DND-41 (cell line): ENCODE measurements at places on chromosomes 3 and 15.
A peak's percentile ranks its signal among the peaks of the same experiment; 100 is the strongest.

DNA sequence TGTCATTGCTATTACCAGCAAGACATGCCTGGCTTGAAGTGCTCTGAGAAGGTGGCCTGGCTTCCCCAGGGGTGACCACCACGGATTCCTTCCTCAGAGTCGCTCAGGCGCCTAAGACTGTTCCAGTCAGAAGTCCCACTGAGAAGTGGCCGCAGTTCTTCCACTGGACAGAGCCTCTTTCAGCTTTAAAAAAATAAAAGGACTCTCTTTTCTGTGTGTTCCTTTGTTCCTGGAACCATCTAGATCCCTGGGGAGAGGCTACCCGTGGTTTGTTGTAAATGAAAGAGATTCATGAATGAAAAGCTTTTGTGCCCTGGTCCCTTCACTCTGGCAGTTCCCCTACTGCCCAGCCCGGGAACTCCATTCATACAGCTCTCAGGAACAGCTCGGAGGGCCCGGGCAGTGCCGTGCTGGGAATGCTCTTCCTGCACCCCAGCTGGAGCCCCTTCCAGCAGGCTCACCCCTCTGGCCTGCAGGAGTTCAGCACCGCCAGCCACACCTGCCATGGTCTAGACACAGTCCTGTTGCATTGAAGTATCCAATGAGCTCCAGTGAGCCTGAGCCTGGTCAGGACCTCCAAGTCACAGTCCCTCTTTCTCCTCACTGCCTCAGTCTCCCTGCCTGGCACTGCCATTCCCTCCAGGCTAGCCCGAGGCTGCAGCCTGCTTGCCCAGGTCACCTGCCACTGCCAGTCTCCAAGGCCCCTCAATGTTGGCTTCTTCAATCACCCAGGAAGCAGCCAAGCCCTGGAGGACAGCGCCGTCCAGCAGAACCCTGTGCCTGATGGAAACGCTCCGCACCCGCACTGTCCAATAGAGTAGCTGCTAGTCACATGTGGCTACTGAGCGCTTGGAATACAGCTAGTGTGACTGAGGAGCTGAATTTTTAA is 75.4 kb downstream of the XXYLT1 start:
- H3K4me1 ChIP-seq, result no peaks in the 10 kb centered on the region
- DNase-seq, result no peak

GRCh38 chr3:159609625-159610024 is 379.0 kb upstream of the IL12A start:
- no peaks in the 10 kb centered on the region for H3K27me3 ChIP-seq
- no peak overlapping the region for H3K27ac ChIP-seq
- no peak for DNase-seq
- H3K36me3 ChIP-seq, result no peaks in the 10 kb centered on the region
- no peaks in the 10 kb centered on the region for H3K4me1 ChIP-seq

GRCh38 chr15:30791239-30792175 is 112.2 kb upstream of the FAN1 start:
- H3K4me1 ChIP-seq, result no peaks in the 10 kb centered on the region
- H3K4me3 ChIP-seq, result no peak overlapping the region
- no peaks in the 10 kb centered on the region for H3K27me3 ChIP-seq
- H3K27ac ChIP-seq, result no peak overlapping the region
- H3K36me3 ChIP-seq, result no peaks in the 10 kb centered on the region
- peak; percentile 19 for DNase-seq

- H3K27ac ChIP-seq, result no peak overlapping the region
- no peak overlapping the region for H3K4me3 ChIP-seq
- no peaks in the 10 kb centered on the region for H3K36me3 ChIP-seq
- no peaks in the 10 kb centered on the region for H3K4me1 ChIP-seq
- no peak for DNase-seq
Measured at GRCh38 chr15:74216949-74217348, 14.4 kb upstream of the STRA6 start.

DNA sequence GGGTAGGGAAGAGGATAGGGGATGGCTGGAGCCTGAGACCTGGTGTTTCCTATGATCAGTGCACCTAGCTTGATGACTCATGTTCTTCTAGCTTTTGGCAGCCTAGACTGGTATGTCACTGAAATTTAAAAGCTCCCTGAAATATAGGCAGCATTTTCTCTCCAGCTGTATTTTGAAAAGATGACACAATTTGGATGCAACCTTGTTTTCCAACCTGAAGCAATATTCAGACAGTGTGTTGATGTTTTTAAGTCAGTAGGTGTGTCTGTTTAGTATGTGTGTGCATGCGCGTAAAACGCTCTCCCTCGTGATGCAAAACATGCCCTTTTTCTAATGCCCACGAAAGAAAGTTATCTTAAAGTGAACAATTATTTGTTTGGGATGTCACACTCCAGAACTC is 58.5 kb downstream of the RPL22L1 start:
- H3K4me3 ChIP-seq, result no peak overlapping the region
- H3K4me1 ChIP-seq, result no peaks in the 10 kb centered on the region
- H3K27me3 ChIP-seq, result peaks cover 3% of the 10 kb centered on the region
- no peaks in the 10 kb centered on the region for H3K36me3 ChIP-seq

DNA sequence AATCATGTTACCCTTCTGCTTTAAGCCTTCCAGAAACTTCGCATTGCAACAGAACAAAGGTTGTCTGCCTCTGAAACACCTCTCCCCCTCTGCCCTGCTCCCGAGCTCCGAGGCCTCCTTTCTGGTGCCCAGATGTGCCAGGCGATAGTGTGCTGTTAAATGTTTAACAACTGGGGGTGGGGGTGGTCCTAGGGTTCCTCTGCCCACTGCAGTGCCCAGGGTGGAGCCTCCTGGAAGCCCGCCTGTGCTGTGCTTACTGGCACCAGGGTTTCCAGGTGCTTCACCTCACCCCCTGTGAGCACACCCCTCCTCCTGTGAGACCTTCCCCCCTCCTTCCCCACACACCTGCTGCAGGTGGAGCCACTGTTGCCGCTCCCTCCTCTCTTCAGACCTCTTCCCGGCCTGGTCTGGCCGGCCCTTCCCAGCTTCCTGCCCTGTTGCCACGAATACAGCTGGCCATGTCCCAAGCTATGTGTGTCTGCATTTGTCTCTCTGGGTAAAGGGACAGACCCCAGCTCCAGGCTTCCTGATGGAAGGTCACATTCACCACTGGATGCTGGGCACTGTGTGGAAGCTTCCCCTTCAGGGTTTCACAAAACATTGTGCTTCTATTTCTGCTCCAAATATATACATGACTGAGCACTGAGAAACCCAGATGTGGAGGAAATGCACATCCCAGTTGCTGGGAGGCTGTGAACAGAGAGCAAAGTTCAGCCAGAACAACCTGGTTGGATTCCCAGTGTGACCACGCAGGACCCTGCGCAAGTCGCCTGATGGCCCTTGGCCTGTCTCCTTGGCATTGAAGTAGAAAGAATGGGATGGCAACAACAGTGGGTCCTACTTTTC is 37.2 kb downstream of the MGLL start:
- no peak overlapping the region for H3K27ac ChIP-seq
- peaks cover 23% of the 10 kb centered on the region for H3K27me3 ChIP-seq
- no peaks in the 10 kb centered on the region for H3K36me3 ChIP-seq

- no peaks in the 10 kb centered on the region for H3K36me3 ChIP-seq
- no peak overlapping the region for H3K27ac ChIP-seq
- peak; percentile 10 for DNase-seq
- H3K4me1 ChIP-seq, result no peaks in the 10 kb centered on the region
- no peaks in the 10 kb centered on the region for H3K27me3 ChIP-seq
Measured at GRCh38 chr3:10702961-10703740, 112.9 kb upstream of the SLC6A11 start.

DNA sequence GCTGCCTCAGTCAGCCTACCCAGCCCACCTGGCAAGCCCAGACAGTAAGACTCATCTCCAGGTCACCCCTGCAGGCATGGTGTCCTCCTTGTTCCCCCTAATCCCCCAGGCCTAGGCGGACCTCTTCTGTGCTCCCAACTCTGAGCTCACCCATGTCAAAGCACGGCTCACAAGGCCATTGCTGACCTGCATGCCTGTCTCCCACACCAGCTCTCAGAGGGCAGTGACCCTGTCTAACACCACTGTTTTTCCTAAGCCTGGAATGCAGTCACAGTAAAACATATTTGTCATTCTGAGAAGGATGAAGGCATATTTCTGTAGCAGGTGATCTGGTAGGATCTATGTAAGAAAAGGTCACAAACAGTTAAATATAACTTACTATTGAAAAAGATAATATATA is 110.3 kb upstream of the HACD2 start:
- H3K4me3 ChIP-seq, result no peak overlapping the region
- no peak for DNase-seq
- no peaks in the 10 kb centered on the region for H3K4me1 ChIP-seq
- no peaks in the 10 kb centered on the region for H3K36me3 ChIP-seq

DNA sequence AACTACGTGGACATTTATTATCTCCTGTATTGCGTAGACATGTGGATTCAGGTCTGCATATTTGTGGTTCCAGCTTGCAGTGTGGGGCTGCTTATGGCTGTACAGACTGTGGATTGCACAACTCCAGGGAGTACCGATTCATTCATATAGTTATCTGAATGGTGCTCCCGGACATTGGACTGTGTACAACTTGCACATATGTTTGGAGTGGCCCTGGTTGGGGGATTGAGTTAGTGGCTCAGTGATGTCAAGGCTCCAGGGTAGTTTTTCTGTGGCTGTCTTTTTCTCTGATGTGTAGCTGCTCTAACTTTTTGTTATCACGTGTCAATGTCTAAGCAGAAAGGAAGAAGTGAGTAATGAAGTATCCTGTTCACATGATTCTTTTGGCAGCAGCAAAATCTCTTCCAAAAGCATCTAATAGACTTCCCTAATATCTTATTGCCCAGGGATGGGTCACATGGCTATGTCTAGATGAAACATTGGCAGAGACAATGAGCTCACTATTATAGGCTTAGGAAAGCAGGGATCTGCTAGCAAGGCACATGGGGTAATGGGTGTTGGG is 15.8 kb downstream of the ST3GAL6 start:
- no peak overlapping the region for H3K4me3 ChIP-seq
- H3K36me3 ChIP-seq, result peaks cover 27% of the 10 kb centered on the region
- no peak for DNase-seq
- no peaks in the 10 kb centered on the region for H3K27me3 ChIP-seq
